CD4-positive, alpha-beta T cell treated with Interferon gamma for 1 hour (primary cell): ENCODE measurements at places on chromosomes 1 and 21.

DNA sequence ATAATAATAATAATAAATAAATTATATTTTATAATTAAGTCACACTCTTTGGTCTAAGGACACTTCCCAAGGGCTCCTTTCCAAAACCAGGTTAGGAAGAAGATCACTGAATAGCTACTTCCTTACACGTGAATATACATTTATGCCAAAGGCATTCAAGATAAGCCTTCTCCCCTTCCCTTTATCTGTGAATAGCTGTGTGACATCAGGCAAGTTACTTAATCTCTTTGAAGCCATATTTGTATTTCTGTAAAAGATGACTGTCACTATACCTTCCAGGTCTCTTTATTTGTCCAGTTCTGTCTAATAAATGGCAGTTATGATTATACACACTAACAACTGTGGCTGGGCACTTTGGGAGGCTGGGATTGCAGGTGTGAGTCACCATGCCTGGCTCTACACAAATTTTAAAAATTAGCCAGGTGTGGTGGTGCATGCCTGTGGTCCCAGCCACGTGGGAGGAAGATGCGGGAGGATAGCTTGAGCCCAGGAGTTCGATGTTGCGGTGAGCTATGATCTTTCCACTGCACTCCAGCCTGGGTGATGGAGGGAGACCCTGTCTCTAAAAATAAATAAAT, 5.5 kb upstream of the RNF11 start:
- DNase-seq = no peak

- no peak for DNase-seq
These were observed 9.8 kb downstream of the CACNA1E start for GRCh38 chr1:181493166-181493565.

DNA sequence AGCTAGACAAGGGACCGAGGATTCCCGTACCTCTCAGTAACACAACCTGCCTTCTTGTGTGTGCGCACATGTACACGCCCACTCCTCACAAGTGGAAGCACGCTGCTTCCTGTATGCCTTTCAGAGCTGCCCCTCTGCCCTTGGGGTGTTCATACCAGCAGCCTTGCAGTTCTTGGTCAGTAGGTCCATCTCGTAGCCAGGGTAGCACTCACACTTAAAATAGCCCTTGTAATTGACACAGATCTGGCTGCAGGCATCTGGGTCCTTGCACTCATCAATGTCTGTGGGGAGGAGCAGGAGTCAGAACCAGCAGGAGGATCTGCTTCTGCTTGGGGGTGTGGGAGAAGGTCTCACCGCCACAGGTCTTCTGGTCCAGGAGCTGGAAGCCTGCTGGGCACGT, 32.6 kb upstream of the MAGOH start:
- DNase-seq = no peak

DNA sequence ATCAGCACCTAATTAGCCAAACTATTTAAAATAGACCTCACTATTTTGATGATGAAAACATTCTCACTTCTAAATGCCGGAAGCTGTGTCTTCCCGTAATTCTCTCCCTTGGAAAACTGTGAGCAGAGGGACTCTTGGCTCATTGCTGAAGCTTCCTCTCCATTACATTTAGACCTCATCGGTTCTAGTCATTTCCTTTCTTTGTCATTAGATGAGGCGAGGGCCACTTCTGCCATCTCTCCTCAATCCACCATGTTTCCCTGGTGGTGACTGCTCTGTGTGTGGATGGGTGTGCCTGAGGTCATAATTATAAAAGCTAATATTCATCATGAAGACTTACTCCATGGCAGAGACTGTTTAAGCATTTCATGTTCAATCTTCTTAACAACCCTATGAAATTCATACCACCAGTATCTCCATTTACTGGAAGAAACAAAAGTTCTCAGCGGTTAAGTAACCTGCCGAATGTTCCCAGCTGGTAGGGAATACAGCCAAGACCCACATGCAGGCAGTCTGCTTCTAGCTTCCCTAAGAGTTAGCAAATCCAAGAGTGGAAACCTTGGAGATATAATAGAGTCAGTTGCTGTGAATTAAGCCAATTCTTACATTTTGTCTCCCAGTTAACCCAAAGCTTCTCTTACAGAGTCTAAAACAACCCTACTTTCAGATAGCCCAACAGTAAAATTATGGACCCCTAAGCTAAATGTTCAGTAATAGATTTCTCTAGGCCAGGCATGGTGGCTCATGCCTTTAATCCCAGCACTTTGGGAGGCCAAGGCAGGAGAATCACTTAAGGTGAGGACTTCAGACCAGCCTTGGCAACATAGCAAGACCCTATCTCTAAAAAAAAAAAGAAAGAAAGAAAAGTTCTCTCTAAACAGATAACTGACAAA, 156.2 kb downstream of the ZBTB18 start:
- no peak for DNase-seq

DNA sequence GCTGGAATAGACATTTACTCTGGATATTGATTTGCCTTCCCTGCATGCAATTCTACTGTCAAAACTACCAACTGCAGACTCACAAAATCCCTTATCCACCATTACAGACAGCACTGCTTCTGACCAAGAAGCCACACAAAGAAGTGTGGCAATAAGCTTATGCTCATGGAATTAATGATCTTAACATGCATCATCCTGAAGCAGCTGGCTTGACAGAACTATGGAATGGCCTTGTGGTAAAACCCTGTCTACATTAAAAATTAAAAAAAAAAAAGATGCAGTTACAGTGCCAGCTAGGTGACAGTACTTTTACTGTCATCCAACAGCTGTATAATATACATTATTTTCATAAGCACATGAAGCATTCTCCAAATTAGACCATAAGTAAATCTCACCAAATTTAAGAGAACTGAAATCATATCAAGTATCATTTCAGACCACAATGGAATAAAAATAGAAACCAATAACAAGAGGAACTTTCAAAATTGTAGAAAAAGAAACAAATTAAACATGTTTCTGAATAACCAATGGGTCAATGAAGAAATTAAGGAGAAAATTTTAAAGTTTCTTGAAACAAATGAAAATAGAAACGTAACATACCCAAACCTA, 70.7 kb downstream of the SCMH1 start:
- no peak for DNase-seq

- no peak for DNase-seq
These were observed 21.0 kb upstream of the EPS8L3 start for GRCh38 chr1:109784551-109785252.

DNA sequence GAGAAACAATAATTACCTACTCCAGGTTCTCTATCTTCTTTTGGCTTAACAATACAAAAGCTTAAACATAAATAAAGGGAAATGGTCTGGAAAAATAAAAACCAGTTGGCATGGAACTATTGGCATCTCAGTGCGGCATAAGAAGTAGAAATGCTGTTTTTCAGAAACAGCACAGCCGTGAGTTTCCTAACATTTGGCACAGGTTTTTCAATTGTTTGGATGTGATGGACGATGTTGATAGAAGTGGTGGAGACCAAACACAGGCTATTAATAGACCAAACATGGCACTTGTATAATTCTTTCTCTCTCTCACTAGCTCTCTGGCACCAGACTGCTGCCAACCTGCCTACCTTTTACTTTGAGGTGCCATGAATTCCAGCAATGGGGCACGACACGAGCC, 36.2 kb downstream of the KCNN3 start:
- no peak for DNase-seq

- no peak for DNase-seq
These were observed 252.3 kb upstream of the ZP4 start for GRCh38 chr1:238143038-238143437.

GRCh38 chr1:175733722-175734121, 9.7 kb downstream of the TNR start:
- DNase-seq = no peak

DNA sequence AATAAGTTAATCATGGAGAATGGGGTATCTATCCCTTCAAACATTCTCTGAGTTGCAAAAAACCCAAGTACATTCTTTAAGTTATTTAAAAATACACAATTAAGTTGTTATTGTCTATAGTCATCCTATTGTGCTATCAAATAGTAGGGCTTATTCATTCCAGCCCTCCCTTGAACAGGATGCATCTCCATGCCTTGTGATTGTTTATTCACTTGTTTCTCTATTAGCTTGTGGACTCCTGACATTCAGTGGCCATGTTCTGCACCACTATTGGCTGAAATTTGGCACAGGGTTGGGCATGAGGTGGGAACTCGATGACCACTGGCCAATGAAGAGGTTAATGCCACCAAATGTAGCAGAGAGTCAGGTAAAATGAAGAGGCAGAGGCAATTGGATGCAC, 272.8 kb downstream of the TNR start:
- no peak for DNase-seq

DNA sequence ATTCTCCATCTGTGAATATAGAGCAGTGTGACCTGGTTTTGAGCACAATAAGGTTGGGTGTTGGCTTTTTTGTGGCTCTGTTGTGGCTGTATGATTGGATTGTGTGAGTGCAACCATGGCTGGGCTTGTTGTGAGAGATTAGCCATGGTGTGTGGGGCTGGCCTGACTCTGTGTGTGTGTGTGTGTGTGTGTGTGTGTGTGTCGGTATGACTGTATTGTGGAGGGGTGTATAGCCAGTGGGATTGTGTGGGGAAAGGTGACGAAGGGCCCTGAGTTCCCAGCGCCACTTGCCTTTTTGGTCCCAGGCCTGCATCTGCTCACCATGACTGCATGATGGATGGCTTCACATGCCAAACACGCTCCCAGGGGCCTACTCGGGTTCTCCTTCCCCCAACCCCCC, 5.9 kb upstream of the SLC6A9 start:
- DNase-seq = no peak

- DNase-seq = no peak
These were observed 52.5 kb downstream of the NMNAT2 start for GRCh38 chr1:183365676-183366075.

DNA sequence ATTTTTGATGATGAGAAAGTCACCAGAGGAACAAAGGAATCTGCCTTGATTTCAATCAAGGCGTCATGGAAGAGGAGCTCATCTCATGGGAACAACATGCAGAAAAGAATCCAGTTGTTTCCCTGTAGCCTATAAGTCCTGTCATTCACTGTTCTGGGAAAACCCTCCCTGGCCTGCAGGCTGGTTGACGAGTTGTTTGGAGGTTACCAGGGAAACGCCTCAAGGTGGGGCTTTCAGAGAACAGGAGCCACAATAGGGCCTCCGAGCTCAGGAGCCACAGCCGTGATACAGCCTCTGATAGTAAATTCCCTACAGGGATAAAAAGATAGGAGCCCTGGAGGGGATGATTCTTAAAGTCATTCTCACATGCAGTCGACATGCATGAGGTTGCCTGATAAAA, 135.2 kb downstream of the PSMG1 start:
- DNase-seq = no peak

DNA sequence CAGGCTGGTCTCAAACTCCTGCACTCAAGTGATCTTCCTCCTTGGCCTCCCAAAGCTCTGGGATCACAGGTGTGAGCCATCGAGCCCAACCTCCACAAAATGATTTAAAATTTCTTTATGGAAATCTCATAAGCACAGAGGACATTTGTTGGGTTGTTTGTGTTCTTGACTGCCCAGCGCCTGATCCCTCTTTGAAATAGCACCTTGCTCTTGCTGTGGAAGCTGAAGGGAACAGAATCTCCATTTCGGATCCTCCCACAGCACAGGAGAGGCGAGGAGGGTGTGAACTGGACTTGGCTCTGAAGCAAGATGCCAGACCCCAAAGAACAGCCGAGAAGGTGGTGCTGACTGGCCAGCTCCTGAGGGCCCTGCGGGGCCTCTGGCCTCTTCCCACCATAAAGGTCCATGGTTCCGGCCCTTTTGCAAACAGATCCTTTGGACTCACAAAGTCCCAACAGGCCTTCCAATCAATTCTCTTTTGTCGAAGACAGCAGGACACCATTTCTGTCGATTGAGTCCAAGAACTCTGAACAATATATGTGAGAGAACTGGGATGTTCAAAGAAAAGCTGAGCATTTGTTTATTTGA, 45.6 kb upstream of the COA6 start:
- DNase-seq = no peak

DNA sequence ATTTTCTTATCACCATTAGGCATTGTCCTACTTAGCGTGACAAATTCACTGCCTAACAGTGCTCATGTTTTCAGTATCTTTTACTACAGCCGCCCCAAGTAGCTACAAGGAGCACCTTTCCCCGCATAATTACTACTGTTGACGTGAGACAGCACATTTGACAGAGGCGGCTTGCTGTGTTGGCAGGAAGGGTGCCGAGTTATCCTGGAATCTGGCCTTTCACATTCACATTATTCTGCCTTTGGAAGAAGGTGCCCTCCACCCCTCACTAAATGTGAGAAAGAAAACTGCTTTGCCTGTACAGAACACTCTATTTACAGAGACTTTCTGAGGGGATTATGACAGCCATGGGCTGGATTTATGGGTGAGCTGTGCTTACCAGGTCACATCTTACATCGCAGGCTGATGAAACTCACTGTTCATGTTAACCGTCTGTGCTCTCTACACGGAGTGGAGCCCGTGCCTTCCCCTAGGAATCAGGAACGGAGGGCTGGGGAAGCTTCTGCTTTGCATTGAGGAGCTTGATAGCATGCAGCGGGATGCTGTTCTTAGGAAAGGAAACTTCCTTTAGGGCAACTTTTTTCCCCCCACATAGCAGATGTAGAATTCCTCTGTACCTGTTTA, 148.0 kb upstream of the ZRANB2 start:
- DNase-seq = no peak

- peak; percentile 62 for DNase-seq
These were observed 15.7 kb upstream of the FGR start for GRCh38 chr1:27650539-27651175.

GRCh38 chr21:39775816-39776215, 30.8 kb downstream of the IGSF5 start:
- no peak for DNase-seq

DNA sequence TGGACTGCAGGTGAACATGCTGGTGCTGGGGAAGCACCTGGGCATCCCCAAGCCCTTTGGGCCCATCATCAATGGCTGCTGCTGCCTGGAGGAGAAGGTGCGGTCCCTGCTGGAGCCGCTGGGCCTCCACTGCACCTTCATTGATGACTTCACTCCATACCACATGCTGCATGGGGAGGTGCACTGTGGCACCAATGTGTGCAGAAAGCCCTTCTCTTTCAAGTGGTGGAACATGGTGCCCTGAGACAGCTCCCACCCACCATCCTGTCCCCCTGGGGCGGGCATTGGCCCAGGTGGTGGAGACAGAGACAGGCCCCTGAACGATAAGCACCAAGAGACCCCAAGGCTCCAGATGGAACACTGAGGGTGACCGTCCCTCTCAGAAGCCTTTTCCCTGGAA, 25.2 kb upstream of the PADI4 start:
- no peak for DNase-seq

DNA sequence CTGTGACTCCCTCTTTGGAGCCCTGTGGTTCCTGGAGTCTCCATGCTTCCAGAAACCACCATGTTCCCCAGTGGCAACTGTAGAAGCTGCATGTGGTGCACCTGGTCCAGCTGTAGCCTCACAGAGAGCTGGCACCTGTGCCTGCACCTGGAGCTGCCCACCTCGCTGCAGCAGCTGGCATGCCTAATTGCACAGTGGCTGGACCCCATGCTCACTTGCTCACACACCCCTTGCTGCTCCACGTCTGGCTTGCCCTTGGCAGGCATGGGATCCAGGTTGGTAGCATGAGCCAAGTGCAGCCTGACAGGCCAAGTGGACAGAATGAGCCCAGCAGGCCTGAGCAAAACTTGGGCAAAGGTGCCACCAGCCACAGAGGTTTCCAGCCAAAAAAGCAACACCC, 680.1 kb downstream of the MATN1 start:
- DNase-seq = no peak
